ENCODE measurements at places on chromosomes 16 and 17. TPM values are rescaled to one million over a fixed set of nuclear protein-coding genes. Genes with fewer than 3 reads are reported as not detected.

GRCh38 chr16:57500578-57501111, 14.4 kb upstream of the DOK4 start:
- no peak for DNase-seq

DNA sequence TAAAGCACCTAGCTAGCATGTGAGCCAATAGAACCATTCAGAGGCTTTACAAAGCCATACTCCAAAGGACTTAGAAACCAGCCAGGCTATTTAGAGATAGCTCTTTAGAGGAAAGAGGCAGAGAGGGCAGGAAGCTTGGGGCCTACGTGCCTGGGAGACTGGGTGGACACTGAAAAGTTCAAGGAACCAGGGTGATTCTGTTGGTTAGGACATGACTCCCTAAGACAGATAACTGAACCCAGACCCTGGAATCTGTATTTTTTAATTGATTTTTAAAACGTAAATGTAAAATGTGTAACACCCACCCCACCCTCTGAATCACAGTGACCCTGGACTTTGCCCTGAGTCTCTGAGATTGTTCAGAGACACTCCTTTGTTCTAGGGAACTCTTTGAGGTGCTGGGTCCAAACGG, 16.1 kb upstream of the GNA13 start:
- no peak for DNase-seq

DNA sequence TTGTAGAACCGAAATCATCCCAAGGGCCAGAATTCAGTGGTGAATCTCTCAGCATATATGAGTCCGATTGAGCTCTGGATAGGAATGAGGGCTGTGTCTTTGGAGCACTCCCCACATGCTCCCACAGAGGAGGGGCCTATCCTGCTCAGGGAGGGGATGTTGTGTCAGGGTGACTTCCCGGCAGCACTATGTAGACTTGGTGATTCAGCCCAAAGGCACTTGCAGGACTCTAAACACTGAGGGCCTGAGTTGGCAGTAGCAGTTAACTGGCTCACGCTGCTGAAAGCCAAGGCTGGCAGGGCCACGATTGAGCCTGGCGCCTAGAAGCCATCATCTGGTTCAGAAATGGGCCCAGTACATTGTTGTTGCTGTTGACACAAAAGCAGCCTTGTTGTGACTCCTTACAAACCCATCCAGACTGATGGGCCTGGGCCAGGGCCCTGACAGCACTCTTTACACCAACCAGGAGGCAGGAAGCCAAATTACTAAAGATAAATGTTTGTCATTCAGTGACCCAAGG, 31.9 kb downstream of the NMT1 start:
- peak; percentile 97 for DNase-seq

GRCh38 chr16:57115514-57116182, 23.3 kb downstream of the CPNE2 start:
- DNase-seq: no peak

- DNase-seq: no peak
These were observed 10.6 kb downstream of the PLLP start for GRCh38 chr16:57273826-57274225.

- no peak for DNase-seq
These were observed 45.0 kb downstream of the B9D1 start for GRCh38 chr17:19317359-19318095.

DNA sequence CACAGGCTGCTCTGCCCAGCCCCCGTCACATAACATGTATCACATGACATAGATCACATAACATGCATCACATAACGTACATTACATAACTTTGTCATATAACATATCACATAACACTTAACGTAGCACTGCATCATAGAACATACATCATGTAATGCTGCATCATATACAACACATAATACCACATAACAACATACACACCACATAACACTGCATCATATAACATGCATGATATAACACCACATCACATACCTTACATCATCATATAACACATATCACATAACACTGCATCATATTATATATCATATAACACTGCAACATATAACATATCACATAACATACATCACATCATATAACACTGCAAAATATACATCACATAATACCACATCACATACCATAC, 83.8 kb downstream of the AXIN2 start:
- DNase-seq: no peak

- peak; percentile 52 for DNase-seq
These were observed 17.1 kb downstream of the FOXK2 start for GRCh38 chr17:82536512-82537201.

DNA sequence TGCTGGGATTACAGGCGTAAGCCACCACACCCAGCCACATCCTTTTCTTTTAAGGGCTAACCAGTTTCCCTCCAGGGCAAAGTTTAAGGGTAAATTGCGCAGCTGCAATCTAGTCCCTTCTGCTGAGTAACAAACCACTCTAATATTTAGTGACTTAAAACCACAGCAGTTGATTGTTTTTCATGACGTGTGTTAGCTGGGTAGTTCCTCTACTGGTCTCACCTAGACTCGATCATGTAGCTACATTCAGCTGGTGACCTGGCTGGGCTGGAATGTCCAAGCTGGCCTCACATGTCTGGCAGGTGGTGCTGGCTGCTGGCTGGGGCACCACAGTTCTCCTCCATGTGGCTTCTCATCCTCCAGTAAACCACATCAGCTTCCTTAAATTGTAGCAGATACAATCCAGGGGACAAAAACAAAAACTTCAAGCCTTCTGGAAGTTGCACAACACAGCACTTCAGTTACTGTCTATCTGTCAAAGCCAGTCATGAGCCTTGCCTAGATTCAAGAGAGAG, 75.5 kb downstream of the GPRC5B start:
- no peak for DNase-seq

DNA sequence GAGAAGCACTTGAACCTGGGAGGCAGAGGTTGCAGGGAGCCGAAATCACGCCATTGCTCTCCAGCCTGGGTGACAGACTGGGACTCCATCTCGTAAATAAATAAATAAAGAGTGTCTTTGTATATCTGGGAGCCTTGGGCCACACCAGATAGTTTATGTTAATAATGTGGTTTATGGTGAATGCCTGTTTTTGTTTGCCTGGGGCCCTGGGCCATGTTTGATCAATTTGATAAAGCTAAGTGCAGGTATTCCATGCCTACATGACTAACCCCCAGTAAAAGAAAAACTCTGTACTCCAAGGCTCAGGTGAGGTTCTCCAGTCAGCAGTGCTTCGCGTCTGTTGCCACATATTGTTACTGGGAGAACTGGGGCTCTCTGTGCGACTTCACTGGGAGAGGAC, 15.1 kb downstream of the SCIMP start:
- DNase-seq: no peak

- no peak for DNase-seq
These were observed at the start of gene APOH for GRCh38 chr17:66228887-66229782. Gene APOH, minus strand, starts transcription at chr17:66229415. Its CDS starts 36 bp downstream, at chr17:66229379.

DNA sequence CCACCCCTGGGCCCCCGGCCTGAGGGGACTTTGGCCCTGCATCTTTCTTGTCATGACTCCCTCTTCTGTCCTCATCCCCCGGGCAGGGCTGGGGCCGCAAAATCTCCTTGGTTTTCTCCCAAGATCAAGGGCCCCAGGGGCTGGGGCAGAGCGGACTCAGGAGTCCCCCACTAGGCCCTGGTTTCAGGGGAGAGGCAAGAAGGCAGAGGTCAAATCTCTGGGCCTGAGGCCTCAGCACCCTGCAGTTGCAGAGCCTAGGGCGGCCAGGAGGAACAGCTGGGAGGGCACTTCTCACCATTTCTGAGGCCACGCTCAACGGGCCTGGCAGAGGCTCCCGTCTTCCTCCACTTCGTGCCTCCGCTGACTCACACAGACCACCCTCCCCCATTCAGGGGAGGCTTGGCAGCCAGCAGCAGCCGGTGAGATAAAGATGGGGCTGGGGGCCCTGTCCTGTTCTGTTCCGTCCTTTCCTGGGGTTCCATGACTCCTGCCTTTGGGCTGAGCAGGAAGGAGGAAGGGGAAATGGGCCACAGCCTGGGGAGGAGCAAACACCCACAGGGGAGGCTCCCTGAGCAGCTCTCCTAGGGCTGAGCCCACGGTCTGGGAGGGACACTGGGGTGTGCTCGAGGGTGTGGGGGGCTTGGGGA, 12.4 kb downstream of the ZSCAN10 start:
- DNase-seq: peak; percentile 65

GRCh38 chr17:38825762-38826247, 684 bp upstream of the CWC25 start:
- no peak for DNase-seq

DNA sequence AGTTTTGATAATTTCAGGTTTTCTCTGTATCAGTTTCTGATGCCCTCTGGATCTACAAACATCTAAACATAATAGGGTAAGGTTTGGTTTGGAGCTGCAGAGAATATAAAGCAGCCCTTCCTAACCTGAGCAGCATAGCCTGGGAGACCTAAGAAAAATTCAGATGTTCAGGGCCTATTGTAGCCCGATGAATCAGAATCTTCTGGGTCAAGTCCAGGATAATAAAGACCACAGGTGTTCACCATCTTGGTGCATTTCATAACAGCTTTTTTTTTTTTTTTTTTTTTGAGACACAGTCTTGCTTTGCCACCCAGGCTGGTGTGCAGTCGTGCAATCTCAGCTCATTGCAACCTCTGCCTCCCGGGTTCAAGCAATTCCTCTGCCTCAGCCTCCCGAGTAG, 19.7 kb upstream of the ARHGAP17 start:
- DNase-seq: no peak

DNA sequence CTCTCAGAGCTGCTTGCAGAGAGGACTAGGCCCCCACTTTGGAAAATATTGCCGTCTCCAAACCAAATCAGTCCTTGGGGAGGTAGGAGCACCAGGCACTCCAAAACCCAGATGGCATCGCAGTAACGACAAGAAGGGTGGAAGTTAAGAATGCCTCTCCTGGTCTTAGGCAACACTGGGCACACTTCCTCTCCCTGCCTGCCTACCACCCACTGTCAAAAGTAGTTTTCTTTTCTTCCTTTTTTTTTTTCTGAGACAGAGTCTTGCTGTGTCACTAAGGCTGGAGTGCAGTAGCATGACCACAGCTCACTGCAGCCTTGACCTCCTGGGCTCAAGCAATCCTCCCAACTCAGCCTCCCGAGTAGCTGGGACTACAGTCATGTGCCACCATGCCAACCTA, 47.2 kb downstream of the SRL start:
- no peak for DNase-seq

GRCh38 chr17:60610473-60610872, 10.5 kb downstream of the PPM1D start:
- DNase-seq: peak; percentile 52

GRCh38 chr16:10751291-10751697, 7.7 kb downstream of the NUBP1 start:
- no peak for DNase-seq

- no peak for DNase-seq
These were observed 52.0 kb downstream of the ABHD15 start for GRCh38 chr17:29514792-29515191.

DNA sequence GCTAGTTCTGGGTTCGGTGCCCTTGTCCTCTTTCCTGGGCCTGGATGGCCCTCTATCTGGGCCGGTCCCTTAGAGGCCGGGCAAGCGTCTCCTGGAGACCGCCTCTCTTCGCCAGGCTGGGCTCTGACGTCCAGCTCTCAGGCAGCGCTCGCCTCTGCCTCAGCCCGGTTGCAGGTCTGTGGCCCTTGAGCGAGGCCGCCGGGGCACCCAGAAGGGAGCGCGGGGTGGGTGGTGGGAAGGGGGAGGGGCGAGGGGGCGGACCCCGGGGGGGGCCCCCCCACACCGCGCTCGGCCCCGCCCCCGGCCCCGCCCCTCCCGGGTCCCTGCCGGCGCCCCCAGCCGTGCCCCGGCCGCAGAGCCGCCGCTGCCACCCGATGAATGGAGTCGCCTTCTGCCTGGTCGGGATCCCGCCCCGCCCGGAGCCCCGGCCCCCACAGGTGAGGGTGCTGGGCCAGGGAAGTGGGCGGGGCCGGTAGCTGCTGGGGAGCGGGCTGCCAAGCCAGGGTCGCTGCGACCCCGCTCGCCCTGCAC, at the start of gene ARHGAP23:
ARHGAP23 (plus strand) TSS at position 353 of the 531 bp plus-strand sequence; CDS start at position 375, 22 bp downstream.
- DNase-seq: no peak

DNA sequence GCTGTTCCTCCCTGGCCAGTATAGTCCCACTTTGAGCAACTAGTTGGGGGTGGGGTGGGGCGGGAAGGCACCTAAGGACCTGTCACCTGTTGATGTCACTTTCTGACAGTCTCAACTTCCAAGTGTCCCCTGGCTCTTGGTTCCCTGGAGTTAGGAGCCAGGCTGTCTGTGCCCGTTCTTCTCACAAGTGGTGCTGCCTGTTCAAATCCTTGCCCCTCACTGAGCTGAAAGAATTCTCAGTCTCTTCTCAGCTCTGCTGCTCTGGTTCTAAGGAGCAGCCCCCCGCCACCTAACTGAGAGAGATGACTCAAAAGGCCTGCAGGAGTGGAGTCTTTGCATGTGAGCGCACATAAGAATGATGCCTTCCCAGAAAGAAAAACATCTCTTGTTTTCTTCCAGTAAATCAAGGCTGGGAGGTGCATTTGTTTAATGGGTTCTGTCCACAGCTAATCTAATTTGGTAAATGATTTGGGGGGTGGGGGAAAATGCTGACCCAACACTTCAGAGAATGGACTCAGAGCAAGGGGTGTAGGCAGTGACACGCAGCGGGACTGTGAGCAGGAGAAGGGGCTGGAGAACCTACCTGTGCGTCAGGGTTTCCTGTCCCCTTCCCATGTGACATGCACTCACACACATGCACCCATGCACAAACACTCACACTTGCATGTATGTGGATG, 78.2 kb upstream of the NLRP1 start:
- no peak for DNase-seq

DNA sequence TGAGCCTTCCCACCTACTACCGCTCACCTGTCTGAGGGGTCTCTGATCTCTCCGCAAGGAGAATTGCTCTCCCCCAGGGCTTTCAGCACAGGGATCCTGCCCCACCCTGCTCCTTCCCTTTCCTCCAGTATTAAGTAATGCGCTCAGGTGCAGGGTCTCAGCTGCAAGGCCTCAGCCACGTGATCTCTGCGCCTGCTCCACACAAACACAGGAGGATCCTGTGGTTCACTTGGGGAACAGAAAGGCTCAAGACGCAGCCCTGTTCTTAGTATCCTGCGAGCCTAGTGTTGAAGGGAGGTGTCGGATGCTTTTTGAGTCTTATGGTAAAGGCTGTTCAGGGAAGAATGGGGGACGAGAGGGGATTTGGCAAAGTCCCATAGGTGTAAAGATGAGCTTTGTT, 41.6 kb upstream of the GCSH start:
- DNase-seq: no peak

- DNase-seq: no peak
These were observed 70.1 kb downstream of the KCNJ2 start for GRCh38 chr17:70239391-70239826.

- DNase-seq: peak; percentile 79
These were observed at the start of gene BCL6B for GRCh38 chr17:7022781-7023571. Gene BCL6B, plus strand, starts transcription at chr17:7023050. Its CDS starts 622 bp downstream, at chr17:7023672.

Gene FOXL1
- 0.89 TPM for total RNA-seq

Gene TLCD2
- 1.4 TPM for total RNA-seq

Gene SLC16A6
- 1.0 TPM for total RNA-seq

Gene SDR42E2
- total RNA-seq: 0.13 TPM

Gene TEX19
- total RNA-seq: not detected

Gene PRR35
- not detected for total RNA-seq
